Omental fat pad (tissue), 4 donors: ENCODE measurements at places on chromosomes 6 and 20. TPM values are rescaled to one million over a fixed set of nuclear protein-coding genes. Genes with fewer than 3 reads are reported as not detected.

Gene ID4
- total RNA-seq, result 184 TPM

Gene KIF6
- total RNA-seq, result not detected

Gene RAB44
- total RNA-seq, result 2.4 TPM

Gene GRIK2
- 2.3 TPM for total RNA-seq

Gene SLC17A1
- not detected for total RNA-seq

Gene FAM184A
- total RNA-seq, result 4.4 TPM

Gene RFX6
- not detected for total RNA-seq

Gene MRAP2
- not detected for total RNA-seq

DNA sequence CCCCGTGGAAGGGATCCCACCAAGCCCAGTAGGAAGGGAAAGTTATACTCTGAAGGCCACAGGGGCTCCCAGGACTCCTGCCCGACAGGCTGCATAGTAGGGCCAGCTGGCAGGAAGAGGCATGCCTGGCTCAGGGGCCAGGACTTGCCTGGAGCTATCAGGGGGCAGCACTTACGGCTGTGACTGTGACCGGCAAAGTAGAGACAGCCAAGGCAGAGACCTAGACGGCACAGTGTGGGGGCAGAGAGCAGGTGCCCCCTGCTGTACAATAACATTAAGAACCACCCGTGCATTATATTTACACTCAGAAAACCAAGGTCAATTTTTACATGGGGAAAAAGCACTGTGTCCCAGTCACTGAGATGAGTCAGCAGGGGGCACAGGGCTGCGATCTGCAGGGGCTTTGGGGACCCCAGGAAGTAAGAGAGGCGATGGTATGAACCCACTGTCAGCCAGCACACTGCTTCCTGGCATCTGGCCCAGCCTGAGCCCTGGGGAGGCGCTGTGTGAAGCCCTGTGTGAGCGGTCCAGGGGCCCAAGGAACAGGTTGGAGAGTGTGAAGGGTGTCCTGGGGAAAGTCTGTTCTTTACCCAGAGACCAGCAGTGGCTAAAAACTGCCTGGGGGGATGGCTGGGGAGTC is 9.9 kb downstream of the CCDC167 start:
- no peak for DNase-seq

- no peak for DNase-seq
Observed at GRCh38 chr20:29297411-29298270, 1959.8 kb upstream of the DEFB115 start.

- no peak for DNase-seq
Observed at GRCh38 chr6:151482290-151482689, 11.5 kb upstream of the CCDC170 start.

- DNase-seq, result no peak
Observed at GRCh38 chr6:50970908-50971307, 152.2 kb downstream of the TFAP2B start.

GRCh38 chr20:57390604-57391438 is at the start of gene RBM38:
TSS of gene RBM38 (plus strand) at chr20:57391396. CDS start at chr20:57391582, 186 bp downstream.
- no peak for DNase-seq

GRCh38 chr6:166412911-166413384 is 30.2 kb upstream of the MPC1 start:
- DNase-seq, result no peak

- no peak for DNase-seq
Observed at GRCh38 chr6:110173506-110174132, 5.9 kb downstream of the WASF1 start.

GRCh38 chr6:2429032-2429431 is 183.6 kb upstream of the GMDS start:
- DNase-seq, result no peak

- DNase-seq, result no peak
Observed at GRCh38 chr6:30157581-30157980, 3.4 kb downstream of the TRIM10 start.
